Activated CD4-positive, alpha-beta T cell treated with anti-CD3 and anti-CD28 coated beads for 4 hours (primary cell): ENCODE measurements at places on chromosomes 1 and 21.

- DNase-seq = no peak
These were observed 15.4 kb downstream of the TMED5 start for GRCh38 chr1:93164816-93165215.

DNA sequence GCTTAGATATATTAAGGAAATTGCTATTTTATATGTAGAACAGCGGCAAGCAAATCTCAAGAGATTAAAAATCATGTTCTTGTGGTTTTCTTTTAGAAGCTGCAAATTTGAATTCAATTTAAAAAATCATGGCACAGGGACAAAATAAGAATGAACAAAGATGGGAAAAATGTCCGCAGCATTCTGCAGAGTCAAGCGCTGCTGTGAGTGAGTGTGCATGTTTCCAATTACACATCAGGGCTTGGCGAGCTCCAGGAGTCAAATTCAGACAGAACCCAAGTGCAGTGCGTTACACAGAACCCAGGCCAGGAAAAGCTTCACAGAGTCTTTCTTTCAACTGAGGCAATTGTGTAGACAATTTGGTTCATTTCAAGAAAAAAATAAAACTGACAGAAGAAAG is 33.3 kb upstream of the ERG start:
- no peak for DNase-seq

GRCh38 chr1:213817156-213817555 is 170.6 kb upstream of the PROX1 start:
- DNase-seq = no peak

DNA sequence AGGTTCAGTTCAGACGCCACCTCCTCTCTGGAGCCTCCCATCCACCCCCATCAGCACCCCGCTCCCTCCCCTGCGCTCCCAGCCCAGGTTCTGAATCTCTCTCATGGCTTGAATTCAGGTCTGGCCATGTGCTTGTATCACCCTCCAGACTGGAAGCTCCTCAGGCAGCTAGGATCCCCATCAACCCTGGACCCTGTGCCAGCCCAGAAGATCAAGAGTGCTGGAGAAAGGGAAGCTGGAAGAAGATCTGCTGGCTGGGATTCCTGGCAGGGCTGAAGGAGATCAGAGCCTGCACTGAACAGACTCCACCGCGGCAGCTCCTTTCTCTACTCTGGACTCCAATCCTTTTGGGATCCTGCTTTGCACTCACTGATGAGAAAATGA is 11.7 kb upstream of the TINAGL1 start:
- DNase-seq = no peak

- DNase-seq = no peak
These were observed 507.6 kb downstream of the NEGR1 start for GRCh38 chr1:71774705-71775104.

DNA sequence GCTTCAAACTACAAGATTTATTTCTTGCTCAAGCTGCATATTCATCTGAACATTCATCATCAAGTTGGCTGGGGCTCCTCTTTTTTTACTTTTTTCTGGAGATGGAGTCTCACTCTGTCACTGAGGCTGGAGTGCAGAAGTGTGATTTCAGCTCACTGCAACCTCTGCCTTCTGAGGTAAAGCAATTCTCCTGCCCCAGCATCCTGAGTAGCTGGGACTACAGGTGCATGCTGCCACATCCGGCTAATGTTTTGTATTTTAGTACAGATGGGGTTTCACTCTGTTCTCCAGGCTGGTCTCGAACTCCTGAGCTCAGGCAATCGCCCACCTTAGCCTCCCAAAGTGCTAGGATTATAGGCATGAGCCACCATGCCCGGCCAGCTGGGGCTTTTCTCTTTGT is 88.3 kb upstream of the C1orf105 start:
- DNase-seq = no peak

DNA sequence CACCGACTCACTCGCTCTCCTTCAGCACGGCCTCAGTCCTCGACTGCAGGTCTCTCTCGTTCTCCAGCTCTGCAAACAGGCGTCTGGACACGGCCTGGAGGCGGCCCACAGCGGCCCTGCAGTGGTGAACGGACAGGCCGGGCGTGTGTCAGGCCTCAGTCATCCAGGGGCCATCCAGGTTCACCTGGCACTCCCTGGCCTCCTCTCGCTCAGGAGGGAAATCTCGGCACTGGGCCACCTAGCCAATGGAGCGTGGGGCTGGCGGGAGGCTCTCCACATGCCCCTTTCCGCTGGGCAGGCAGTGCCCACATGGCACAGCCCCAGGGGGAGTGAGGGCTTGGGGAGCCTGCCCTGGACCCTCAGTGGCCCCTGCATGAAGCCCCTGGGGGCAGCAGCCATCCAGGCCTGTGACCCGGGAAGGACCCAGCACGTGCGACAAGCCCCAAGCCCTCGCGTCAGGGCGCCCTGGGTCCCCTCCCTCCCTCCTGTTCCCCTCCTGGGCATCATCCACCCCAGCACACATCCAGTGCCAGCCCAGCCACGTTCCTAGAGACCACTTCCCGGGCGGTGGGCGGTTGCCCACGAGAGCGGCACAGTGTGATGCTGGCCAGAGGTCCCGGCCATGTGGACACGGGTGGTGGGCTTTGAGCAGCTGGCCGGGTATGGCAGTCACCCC is 18.1 kb downstream of the CFAP74 start:
- no peak for DNase-seq

DNA sequence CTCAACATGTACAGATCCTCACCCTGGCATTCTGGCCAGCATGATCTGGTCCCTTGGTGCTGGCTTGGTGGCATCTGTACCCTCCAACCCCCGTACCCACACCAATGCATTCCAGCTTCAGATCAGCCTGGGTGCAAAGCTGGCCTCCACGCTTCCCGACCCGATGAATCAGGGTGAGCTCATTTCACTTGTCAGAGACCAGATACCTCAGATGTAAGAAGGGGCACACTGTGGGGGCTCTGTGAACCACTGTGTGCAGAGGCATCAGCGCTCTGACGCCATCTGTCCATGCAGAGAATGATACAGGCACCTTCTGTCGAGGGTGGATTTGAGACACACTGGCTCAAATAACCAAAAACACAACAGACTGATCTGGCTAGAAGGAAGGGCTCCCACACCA is 76.6 kb downstream of the DMRTB1 start:
- no peak for DNase-seq

GRCh38 chr1:162854245-162854882 is 6.6 kb downstream of the CCDC190 start:
- DNase-seq = peak; percentile 32

DNA sequence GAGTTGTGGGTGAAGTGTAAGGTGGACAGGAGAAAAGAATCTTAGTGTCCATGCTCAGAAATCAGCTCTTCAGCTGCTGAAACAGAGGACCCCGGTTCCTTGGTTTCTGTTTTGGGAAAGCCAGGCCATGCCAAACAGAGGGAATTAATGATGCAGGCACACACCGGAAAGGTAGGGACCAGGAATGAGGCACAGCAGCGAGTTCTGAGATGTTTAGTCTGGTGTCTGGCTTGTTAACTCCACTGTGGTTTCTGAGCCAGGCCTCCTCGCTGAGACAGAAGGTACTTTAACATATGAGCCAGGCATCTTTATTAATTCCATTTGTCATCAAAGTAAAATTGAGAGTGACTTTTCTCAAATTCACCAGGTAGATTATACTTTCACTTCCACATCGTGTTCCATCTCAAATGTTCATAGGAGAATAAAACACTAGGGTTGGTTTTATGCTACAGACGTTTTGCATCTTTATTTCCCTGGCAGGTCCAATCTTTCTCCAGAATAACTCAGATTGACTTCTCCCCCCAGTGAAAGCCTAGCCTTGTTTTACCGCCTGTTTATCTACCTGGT is 23.5 kb downstream of the LRRC8D start:
- DNase-seq = peak; percentile 60

DNA sequence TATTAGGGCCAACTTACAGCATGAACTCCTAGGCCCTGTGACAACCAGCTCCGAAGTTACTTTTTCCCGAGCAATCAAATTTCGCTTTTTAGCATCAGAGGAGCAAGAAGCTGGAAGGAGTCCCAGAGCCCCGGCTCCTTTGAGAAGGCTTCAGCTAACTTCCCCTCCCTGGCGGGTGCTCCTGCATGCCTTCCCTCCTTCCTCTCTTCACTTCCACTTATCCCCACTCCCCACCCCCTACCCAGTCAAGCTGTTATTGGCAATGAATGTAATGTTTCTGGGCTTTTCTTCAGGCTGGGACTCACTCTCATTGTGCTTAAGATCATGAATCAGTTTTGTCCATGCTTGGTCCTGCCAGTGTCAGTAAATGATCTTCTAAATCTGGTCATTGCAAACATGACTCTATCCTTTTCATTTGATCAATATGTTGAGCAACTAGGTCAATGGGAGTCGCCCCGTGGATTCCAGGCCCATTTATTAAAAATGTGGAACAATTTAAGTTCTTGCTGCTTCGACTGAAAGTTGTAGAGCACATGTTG is 94.5 kb upstream of the TSPAN2 start:
- DNase-seq = no peak

GRCh38 chr1:36085126-36085525 is 1.2 kb downstream of the TEKT2 start:
- no peak for DNase-seq

- DNase-seq = no peak
These were observed 12.5 kb upstream of the HNRNPR start for GRCh38 chr1:23356471-23357137.

DNA sequence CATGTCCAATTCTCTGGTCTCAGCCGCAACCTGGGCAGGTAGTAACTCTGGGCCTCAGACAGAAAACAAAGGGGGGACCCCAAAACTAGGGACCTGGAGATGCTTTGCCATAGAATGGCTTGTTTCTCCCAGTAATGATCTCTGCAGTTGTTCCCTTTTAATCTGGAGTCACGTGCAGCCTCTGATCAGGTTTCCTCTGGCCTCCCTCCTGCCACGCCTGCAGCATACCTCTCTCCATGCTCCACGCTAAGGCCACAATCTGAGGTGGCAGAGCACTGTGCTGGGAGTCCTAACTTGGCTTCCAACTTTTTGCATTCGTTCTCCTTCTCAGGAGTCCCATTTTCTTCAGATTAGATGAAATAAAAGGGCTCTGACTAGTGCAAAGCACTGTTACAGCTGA is 1.9 kb downstream of the PABPC4 start:
- no peak for DNase-seq

DNA sequence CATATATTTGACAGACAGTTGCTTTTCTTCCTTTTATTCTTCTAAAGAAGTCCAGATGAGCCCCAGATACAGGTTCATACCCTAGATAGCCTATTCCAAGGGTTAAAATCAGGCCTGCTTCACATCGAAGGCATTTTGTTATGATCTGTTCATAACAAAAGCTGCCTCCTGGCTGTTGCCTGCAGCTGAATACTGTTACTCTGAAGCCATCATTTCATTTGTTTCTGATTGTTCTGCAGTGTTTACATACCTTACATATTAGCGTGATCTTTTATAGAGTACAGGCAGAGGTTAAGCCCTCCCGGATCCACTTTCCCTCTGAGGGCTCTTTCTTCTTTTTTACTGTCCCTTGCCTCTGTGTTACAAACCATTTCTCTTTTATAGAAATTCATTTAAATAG is 219.0 kb upstream of the HOOK1 start:
- DNase-seq = no peak

GRCh38 chr1:58064166-58064565 is 482.4 kb downstream of the OMA1 start:
- DNase-seq = no peak

DNA sequence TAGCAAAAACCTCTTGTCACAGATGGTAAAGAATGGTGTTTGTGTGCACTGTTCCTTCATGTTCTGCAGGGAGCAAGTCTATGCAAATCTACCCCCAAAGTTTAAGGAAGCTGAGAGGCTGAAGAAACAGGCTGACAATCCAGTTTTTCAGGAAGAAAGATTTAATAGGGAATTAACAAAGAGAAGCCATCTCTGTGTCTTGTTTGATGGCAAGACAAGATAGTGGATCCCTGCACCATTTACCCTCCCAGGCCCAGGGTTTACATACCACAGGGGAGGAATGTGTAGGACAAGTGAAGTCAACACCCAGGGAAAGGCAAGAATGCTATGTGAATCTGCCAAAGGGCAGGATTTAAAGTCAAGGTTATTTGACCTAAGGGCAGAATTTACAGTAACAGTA is 48.1 kb upstream of the FNBP1L start:
- no peak for DNase-seq

GRCh38 chr1:147091801-147092200 is 80.5 kb downstream of the PRKAB2 start:
- no peak for DNase-seq

DNA sequence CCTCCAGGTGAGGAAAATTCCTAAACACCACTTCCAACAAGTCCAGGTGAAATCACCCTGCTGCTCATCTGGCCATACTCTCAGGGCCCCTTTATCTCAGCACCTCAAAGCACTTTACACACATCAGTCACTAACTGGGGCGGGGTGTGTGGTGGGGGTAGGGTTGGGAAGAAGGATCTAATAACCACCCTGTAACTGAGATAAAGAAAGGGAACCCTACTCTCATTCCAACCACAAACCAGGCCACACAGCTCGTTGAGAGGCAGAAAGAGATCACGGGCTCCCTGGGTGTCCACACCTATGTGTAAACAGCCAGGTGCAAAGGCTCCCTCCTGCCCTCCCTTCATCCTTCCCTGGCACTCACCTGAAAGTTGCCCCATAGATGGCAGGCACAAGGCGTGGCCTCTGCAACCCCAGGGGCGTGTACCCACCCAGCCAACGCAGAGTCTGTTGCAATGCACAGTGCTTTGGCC is 20.4 kb downstream of the GPR161 start:
- no peak for DNase-seq

DNA sequence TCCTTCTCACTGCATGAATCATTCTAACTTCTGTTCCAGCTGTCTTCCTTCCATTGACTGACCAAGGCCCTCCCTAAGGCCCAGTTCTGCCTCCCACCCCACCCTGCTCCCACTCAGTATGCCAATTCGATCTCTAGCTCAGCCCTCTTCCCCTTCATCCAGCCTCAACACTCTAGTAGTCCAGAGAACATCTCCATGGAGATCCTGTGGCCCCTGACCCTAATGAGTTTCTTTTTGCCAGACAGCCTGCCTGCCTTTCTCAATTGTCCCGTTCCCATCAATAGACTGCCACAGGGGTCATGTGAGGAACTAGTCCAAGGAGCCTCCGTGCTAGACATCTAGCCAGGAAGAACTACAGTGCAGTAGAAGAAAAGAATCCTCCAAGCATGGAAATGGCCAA is 26.4 kb downstream of the RRAGC start:
- no peak for DNase-seq

DNA sequence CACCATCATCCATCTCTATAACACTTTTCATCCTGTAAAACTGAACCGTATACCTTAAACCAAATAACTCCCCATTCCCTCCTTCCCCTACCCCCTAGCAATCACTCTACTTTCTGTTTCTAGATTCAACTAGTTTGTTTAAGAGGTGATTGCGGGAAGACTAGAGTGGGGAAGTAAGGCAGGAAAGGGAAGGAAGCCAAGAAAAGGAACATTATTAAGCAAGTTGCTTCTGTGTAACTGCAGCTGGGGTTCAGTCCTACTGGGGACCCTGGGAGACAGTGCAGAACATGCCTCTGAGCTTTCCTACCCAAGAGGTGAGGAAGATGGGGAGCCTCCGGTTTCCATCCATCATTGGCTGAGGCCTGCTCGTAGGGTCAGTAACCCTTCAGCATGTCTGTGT is 28.9 kb upstream of the H3-3A start:
- no peak for DNase-seq

DNA sequence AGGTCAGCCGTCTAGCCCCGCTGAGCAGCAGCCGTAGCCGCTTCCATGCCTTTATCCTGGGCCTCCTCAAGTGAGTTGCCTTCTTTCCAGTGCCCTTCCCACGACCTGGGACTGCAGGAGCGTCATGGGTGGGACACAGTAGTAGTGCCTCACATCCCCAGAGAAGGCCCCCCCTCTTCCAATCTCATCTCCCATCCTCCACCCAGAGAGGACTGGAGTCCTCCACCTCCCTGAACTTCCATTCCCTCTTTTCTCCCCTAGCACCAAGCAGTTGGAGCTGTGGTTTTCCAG is 4.9 kb downstream of the RUSC1 start:
- DNase-seq = no peak
